ENCODE measurements at places on chromosomes 3 and 15. TPM values are rescaled to one million over a fixed set of nuclear protein-coding genes. Genes with fewer than 3 reads are reported as not detected.

Gene P2RY1
- total RNA-seq: 1.8 TPM

Gene SNX33
- total RNA-seq: 26.7 TPM

Gene XCR1
- total RNA-seq: not detected

Gene MRPL47
- total RNA-seq: 53.2 TPM

Gene SSR3
- total RNA-seq: 684 TPM

Gene EPHA6
- total RNA-seq: not detected

Gene MEF2A
- 17.0 TPM for total RNA-seq

Gene LRRC2
- 0.68 TPM for total RNA-seq

Gene GASK1A
- 0.99 TPM for total RNA-seq

Gene FAH
- 25.8 TPM for total RNA-seq

Gene TICRR
- 14.9 TPM for total RNA-seq

Gene C15orf62
- 0.11 TPM for total RNA-seq

DNA sequence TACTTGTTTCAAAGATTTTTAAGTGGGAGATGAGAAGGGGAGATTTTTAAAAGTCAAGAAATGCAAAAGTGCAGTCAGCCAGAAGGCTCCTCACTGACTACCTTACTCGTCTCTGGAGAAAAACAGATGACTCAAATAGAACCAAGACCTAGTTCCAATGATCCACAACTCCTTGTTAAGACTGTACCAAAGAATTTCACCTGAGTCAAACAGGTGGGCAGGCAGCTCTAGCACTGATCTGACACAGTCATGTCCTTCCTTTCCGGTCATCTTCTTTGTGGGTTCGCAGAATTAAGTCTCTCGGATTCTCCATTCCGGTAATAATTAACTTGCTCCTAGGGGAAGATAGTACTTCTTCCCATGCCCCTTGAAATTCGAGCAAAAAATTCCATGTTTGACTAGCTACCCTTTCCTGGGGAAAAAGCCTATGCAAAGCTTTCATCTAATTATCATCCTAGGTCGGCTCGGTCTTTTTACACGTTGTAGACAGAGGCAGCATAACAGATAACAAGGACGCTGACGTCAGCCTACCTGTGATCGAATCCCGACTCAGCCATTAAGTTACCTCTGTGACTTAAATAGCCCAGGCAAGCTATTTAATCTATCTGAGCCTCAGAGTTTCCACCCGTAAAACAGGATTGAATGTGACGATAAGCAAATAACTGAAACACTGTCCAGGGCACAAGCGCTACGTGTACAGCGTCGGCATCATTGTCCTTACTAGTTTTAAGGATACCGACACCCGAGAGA is 758 bp downstream of the SELENOK start:
- peak; percentile 54 for DNase-seq

DNA sequence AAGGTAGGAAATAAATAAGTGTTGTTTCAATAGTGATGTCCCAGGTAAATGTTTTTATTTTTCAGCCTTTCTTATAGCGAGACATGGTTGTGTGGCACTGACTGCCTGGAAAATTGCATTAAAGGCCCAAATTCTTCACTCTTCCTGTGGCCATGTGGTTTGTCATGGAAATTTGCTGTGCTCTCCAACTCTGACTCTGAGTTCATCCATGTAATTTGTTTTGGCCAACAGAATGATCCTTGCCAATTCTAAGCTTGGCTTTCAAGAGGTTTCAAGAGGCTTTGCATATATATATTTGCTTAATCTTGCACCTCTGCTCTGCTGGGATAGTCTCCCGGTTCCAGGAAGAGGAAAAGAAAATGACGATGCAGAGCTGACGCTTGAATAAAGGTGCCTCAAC is 107.5 kb upstream of the ARHGEF26 start:
- no peak for DNase-seq

DNA sequence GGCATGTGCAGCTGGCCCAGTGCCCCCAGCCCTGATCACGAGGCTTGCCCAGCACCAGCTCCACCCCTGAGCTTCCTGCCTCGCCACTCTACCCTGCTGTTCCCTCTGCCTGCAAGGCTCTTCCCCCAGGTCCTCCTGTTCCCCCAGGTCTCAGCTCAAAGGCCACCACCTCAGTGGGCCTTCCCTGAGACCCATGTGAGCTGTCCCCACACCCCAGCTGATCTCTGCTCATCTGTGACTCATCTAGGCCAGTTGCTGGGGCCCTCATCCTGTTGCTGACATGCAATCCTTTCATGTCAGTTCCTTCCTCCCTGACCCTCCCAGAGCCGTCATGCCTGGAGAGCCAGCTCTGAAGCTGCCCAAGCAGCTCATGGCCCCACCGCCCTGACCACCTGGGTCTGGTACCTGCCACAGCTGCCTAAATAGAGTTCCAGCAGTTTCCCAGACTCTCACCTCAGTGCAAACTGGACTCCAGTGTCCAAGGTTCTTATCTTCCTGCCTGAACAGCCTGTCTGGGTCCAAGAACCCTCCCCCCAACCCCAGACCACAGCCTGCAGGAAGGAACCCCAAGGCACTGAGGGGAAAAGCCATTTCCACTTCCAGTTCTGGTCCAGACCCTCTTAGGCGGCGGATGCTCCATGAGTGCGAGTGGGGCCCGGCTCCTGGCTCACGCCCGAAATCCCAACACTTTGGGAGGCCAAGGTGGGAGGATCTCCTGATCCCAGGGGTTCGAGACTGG is 116.6 kb upstream of the IQSEC1 start:
- peak; percentile 40 for DNase-seq

DNA sequence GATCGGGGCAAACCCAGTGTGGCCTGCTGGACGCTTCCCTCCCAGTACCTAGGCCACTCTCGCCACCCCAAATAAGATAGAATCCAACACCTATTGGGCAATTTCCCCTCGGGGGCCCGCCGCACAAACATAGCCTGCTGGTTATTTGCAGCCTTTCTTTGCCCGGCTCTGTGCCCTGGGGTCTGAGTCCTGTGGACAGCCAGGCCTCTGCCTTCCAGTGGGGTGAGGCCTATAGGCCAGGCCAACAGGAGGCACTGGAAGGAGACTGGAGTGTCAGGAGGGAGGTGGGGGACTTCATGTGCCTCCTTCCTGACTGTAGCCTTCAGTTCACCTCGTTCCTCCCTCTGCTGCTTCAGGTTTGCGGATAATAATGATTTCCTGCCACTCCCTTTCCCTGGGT is 47.4 kb upstream of the LDHAL6B start:
- DNase-seq: no peak

GRCh38 chr3:192830291-192831110 is 87.2 kb downstream of the MB21D2 start:
- DNase-seq: no peak

DNA sequence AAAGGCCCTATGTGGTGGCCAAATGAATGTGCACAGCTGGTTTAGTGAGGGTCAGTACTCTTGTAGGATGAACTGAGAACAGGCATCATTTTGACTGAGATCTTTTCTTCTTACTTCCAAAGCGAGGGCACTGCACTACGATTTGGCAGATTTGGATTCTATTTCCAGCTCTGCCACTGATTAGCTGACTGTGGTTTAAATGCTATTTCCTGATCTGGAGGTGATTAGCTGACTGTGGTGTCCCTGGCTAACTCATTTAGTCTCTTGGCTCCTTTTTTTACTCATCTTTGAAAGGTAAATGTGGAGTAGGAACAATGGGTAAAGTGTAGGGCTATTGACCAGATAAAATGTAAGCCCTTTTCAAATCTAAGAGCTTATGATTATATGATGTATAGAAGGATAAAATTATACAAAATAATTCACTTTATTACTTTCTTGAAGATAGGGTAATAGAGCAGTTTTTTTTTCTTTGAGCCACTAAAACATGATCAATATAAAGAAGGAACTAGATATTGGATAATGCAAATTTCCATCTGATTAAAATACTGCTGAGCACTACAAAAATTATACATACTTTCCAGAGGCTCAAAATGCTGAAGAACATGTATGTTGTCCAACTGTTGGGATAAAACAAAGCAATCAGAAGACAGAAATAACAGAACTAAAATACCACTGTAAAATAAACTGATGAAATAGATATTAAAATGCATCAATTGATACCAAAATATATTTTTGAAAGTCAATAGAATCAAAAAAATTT is 39.7 kb upstream of the PLOD2 start:
- no peak for DNase-seq

- DNase-seq: no peak
Observed at GRCh38 chr3:57743496-57743895, 12.6 kb upstream of the SLMAP start.

GRCh38 chr15:90703455-90703854 is 13.7 kb upstream of the BLM start:
- DNase-seq: no peak

DNA sequence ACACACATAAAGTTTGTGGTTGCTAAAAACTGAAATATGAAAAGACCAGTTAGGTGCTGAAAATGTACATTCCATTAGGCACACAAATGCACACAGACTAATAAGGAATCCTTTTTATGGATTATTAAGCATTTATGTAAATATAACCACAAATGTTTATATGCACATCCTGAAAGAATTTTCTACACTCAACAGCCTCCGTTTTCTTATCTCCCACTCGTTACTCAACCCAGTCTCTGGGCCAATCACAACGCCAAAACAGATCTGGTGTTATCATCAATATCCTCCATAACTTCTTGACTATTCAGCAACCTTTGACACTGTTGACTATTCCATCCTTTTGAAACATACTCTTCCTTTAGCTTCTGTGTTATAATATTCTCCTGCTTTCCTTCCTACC is 136.4 kb downstream of the ATP8B4 start:
- DNase-seq: no peak

GRCh38 chr3:24503616-24504113 is 9.0 kb upstream of the THRB start:
- DNase-seq: no peak

GRCh38 chr3:66819993-66820501 is 178.1 kb upstream of the KBTBD8 start:
- no peak for DNase-seq

DNA sequence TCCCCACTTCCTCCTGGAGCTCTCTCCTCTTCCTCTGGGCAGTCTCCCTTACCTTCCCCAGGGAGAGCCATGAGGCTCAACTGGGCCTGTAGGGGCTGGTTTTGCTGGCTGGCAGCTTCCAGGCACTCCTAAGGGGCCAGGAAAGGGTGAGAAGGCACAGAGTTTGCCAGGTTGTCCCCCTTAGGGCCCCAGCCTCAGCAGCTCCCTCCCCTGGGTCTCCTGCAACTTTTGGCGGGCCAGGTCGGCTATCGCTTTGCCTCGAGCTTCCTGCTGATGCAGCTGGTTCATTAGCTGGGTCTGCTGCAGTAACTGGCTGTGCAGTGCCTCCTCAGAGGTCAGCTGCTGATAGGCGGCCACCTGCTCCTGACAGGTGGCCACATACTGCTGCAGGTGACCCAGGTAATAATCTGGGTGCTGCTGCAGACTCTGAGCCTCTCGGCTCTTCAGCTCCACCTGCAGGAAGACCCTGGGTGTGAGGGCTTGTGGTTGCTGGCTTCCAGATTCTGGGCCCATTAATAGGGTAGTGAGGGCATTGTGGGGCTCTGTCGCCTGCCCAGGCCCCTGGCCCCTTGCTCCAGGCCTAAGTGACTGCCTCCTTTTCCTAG is 29.7 kb upstream of the OR4F6 start:
- peak; percentile 9 for DNase-seq

DNA sequence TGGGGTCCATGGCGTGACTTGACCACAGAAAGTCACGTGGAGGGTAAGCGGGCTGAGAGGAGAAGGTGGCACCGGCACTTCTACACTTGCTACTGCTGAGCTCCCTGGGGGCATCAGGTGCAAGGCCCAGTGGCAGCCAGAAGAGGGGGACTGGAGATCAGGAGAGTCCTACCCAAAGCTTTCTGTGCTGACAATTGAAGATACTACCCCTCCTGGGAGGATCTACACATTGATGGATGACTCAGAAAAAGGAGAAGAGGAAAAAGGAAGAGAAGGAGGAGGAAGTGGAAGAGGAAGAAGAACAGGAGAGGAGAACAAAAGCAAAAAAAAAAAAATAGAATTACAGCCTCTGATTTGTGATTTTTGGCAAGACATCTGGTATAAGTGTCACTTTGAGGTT is 41.2 kb downstream of the MYO5C start:
- DNase-seq: no peak

GRCh38 chr3:31167666-31168065 is 273.2 kb upstream of the GADL1 start:
- no peak for DNase-seq

DNA sequence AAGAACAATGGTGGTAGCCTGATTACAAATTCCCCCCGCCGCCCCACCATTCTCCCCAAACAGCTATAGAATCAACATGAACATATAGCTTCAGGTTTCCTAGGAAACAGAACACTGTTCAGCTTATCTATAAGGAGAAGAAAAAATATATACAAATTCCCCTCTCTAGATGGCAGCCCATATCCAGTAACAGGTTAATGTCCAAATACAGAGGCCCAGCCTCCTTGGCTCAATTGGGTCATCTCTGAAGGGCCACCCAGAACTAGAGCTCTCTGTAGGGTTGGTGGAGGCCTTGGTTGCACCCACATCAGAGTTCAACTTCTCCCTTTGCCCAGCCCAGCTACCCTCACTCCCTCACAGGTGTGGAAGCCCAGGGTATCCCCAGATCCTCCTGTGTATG is 91.5 kb upstream of the ADAMTS17 start:
- no peak for DNase-seq

DNA sequence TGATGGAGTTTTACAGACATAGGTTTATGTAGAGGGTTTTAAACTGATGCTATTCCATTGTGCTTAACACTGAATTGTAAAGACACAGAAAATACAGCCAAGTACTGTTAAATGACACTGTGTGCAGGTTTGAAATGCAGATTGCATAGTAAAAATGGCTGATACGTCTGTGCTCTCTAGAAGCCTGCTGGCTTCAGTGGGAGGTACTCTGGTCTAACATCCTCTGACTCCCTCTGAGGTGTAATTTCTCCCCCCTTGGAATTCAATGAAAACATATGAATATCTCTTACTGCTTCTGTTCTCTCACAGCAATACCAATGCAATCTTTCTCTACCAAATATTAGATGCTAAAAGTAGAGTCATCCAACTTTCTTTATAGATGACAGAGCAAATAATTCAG is 176.6 kb downstream of the SLC9A9 start:
- no peak for DNase-seq

DNA sequence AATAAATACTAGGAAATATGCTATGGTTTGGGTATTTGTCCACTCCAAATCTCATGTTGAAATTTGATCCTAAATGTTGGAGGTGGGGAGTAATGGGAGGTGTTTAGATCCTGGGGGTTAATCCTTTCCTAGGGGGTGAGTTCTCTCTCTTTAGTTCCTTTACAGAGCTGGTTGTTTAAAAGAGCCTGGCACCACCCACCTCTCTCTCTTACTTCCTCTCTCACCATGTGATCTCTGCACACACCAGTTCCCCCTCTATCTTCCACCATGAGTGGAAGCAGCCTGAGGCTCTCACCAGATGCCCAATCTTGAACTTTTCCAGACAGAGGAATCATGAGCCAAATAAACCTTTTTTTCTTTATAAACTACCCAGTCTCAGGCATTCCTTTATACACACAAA is 10.5 kb downstream of the SLC24A5 start:
- DNase-seq: no peak

- no peak for DNase-seq
Observed at GRCh38 chr3:63679186-63679585, 26.7 kb downstream of the SNTN start.

All from foreskin keratinocyte (primary cell).